Kidney glomerular epithelial cell (primary cell): ENCODE measurements at places on chromosomes 5 and 9.

DNA sequence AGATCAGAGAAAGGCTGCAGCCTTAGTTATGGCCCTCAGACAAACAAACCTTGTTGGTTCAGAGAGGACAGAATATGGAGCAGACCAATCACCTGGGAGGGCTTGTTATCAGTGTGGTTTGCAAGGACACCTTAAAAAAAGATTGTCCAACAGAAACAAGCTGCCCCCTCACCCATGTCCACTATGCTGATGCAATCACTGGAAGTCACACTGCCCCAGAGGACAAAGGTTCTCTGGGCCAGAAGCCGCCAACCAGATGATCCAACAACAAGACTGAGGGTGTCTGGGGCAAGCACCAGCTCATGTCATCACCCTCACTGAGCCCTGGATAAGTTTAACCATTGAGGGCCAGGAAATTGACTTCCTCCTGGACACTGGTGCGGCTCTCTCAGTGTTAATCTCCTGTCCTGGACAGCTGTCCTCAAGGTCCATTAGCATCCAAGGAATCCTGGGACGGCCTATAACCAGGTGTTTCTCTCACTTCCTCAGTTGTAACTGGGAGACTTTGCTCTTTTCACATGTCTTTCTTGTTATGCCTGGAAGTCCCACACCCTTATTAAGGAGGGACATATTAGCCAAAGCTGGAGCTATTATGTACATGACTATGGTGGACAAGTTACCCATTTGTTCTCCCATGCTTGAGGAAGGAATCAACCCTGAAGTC is 36.9 kb upstream of the TBCA start:
- no peak for DNase-seq

GRCh38 chr5:62623271-62623670 is 44.7 kb downstream of the LRRC70 start:
- no peak for DNase-seq

GRCh38 chr9:104863180-104863883 is 64.6 kb downstream of the ABCA1 start:
- peak; percentile 74 for DNase-seq

- peak; percentile 22 for DNase-seq
Measured at GRCh38 chr5:57004800-57005199, 52.9 kb upstream of the MIER3 start.

- DNase-seq = no peak
Measured at GRCh38 chr9:88236511-88237478, 98.5 kb upstream of the SPATA31C2 start.

- DNase-seq = no peak
Measured at GRCh38 chr9:134522502-134522848, 119.1 kb upstream of the COL5A1 start.

DNA sequence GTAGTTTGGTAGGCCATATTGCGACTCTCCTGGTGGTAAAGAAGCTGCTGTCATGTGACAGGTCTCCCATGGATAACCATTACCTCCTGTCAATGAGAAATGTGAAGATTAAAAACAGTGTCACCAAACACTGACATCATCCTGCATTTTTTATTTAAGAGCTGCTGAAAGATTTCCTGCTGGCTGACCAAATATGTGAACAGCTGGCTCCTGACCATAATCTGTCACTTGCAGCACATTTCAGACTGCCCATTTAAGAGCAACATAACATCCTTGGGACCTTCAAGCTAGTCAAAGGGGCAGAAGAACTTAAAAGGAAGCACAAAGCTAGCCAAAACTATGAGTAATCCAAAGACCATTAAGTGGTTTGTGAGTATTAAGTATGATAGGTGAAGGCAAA is 288.0 kb downstream of the IZUMO3 start:
- no peak for DNase-seq

- DNase-seq = no peak
Measured at GRCh38 chr5:15575666-15576065, 75.7 kb downstream of the FBXL7 start.

GRCh38 chr5:171155621-171156020 is 153.4 kb upstream of the TLX3 start:
- DNase-seq = peak; percentile 34

DNA sequence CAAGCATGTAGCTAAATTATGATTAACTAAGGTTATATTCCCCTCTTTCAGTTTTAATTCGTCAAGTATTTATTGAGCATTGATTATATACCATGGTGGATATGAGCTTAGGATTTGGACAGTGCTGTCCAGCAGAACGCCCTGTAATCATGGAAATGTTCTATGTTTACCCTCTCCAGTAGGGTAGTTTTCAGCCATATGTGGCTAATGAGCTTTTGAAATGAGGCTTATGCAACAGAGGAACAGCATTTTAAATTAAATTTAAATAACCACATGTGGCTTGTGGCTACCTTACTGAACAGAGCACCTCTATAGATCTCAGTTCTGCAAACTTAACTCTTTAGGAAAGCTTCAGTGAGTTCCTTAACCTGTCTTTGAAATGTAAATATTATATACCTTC is 59.1 kb downstream of the JMY start:
- no peak for DNase-seq

- DNase-seq = no peak
Measured at GRCh38 chr9:122812736-122813135, 12.8 kb downstream of the OR1K1 start.

- DNase-seq = no peak
Measured at GRCh38 chr5:113246361-113246870, 188.4 kb downstream of the TSSK1B start.

GRCh38 chr9:35993976-35994720 is 36.2 kb upstream of the OR2S2 start:
- DNase-seq = no peak

GRCh38 chr9:76571743-76572146 is 112.8 kb downstream of the GCNT1 start:
- no peak for DNase-seq

DNA sequence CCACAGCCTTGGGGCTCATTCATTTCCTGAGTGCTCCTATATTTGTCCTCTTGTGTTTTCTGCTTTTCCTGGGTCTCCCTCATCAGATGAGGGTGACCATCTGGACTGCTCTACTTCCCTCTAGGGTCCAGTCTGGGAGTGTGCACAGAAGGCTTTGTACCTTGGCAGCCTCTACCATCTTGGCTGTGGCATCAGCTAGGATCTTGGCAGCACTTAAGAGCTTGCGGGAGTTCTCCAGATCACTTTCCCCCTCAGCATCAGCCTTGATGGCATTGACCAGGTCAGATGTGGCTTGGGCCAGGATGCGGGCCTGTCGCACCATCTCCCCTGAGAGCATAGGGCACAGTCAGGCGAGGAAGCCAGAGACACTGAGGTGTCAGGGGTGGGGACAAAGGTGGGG is 15.8 kb downstream of the TLN1 start:
- no peak for DNase-seq

DNA sequence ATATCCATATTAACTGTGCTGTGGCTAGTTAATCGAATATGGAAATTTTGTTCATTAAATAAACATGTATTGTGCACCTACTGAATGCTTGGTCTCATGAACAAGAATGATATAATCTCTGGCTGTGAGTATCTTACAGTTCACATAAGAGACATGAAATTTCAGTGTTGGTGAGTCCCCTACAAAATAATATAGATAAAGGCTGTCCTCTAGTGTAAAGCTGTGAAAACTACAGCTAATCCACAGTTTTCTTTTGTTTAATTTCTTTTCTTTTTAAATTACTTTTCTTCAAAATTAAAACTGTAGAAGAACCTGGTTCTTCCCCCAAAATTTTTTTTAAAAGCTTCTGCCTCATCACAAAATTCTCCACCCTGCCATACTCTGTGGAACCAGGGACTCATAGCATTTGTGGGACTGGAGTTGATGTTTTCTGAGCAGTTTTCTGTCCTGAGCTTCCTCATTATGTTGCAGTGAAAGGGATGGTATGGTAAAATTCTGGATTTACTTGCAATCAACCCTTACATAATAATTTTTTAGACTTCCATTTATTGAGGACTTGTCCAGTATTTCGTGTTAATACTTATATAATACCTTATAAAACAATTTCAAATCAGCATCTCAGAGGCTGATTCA is 135.0 kb downstream of the STK32A start:
- DNase-seq = peak; percentile 70

- DNase-seq = no peak
Measured at GRCh38 chr5:8560776-8561175, 691.8 kb downstream of the MTRR start.

DNA sequence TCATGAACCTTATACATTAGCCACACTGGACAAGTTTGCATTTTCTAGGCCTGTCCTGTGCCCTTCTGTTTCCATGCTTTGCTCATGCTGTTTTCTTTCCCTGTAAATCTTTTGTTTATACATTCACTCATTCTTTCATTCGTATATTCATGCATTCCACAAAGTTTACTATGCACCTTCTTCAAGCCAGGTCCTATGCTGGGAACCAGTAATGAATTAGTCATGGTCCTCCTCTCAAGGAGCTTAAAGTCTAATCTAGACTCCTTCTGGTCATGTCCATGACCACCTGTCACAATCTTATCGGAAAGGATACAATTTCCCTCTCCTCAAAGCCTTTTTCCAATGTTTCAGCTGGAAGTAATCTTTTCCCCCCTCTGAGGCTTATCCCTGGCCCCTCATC is 9.1 kb upstream of the XPA start:
- DNase-seq = no peak

DNA sequence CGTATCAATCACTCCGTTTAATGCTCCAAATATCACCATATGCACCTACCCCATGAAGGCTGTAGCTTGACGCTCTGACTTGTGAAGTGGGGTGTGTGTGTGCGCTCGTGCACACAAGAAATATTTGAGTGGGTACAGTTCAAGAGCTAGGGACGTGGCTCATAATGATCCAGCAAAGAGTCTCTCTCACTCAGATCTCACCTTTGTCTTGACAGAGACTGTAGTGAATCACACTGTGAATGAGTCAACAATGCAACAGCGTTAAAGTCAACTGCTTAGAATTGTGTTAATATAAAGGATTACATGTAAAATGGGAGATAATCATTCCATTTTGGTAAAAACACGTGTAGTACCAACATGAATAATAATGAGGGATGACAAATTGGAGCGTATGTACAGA is 119.4 kb downstream of the MED27 start:
- DNase-seq = no peak
